T-helper 2 cell (primary cell): ENCODE measurements at places on chromosomes 4 and X.
A peak's percentile ranks its signal among the peaks of the same experiment; 100 is the strongest.

- DNase-seq: no peak
These were observed 1535.4 kb upstream of the ADGRL3 start for GRCh38 chr4:59664771-59665170.

- no peak for DNase-seq
These were observed 36.1 kb downstream of the DCK start for GRCh38 chr4:71029504-71029903.

DNA sequence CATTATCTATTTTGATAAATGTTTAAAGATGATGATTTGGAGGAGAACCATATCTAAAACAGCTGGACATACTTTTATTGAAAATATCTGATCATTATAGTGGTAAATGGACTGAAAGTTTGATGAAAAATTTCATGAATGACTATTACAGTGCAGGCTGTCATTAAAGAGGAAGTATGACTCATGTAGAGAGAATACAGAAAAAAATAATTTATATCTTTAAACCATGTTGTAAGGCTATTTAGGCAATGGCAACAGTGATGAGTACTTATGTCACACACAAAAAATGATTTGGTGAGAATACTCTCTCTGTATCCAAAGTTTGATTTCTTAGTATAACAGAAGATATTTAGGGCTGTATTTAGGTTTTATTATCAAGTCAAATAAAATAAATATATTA lies 3.9 kb upstream of the GLRB start:
- DNase-seq: no peak

DNA sequence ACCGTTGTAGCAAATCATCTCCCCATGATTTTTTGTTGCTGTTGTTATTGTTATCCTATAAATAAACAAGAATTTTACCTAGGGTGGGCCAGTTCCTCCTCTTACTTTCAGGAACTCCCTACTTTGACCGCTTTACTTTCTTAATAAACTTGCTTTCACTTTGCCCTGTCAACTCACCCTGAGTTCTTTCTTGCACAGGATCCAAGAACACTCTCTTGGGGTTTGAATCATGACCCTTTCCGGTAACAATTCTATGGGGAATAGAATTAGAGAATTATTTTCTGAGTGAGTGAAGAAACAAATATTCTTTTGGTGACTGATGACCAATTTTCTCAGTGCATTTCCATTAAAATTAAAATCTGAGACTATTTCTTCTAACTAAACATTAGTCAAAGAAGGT lies 584.0 kb upstream of the TENM3 start:
- no peak for DNase-seq

DNA sequence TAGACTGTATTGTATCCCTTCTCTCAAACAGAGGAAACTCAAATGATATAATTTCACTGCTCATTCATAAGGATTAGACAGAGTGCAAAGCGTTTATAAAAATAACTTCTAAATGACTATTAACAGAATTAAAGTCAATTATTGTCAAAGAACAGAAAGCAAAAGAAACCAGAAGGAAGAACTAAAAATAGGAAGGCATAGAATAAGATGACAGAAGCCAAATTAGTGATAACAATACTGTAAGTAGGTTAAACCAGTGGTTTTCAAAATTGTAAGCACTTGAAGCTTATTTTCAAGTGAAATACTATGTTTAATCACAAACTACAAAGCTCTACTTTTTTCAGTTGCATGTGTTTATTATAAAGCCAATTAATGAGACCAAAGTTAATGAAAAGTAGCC lies 305.2 kb downstream of the PPP1R2C start:
- DNase-seq: no peak

- DNase-seq: no peak
These were observed 162.2 kb upstream of the ANXA10 start for GRCh38 chr4:167930166-167930565.

DNA sequence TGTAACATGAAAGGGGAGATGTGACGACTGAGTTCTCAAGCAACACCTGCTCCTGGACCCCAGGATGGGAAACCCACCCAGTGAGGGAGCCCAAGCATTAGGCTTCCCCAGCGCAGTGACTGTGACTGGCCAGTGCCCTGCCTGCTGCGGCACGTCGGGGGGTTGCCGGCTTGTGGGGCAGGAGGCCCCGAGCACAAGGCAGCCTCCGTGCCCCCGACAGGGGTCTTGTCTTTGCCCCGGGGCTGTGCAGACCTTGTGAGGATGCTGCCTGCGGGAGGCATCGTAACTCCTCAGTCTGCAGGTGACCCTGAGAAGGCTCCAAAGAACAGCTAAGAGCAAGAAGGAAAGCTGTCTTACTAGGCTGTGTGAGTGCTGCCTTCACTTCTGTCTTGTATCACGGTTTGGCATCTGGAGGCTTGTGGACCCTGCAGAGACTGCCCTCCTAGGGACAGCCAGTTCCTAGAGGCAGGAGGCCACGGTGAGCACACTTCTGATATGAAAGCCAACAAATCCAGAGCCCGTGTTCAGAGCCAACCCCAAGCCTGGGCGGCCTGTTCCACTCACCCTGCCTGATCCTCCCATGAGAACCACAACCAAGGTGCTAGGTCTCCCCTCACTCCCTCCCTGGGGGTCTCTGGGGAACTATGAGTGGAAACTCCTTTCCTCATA lies 47.7 kb downstream of the FGFRL1 start:
- DNase-seq: no peak

GRCh38 chr4:56156141-56156540 lies 207.4 kb downstream of the CEP135 start:
- no peak for DNase-seq

- no peak for DNase-seq
These were observed 20.4 kb downstream of the NUP54 start for GRCh38 chr4:76127754-76128153.

DNA sequence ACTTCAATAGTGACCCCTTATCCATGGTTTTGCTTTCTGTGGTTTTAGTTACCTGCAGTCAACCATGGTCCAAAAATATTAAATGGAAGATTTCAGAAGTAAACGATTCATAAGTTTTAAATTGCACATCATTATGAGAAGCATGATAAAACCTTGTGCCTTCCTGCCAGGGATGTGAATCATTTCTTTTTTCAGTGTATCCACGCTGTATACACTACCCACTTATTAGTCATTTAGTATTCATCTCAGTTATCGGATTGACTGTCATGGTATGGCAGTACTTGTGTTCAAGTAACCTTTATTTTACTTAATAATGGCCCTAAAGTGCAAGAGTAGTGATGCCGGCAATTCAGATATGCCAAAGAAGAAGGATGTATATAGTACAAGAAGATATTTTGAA lies 37.7 kb upstream of the TASL start:
- DNase-seq: peak; percentile 31

GRCh38 chr4:22416403-22416802 lies 99.5 kb downstream of the ADGRA3 start:
- no peak for DNase-seq
